ENCODE measurements at places on chromosomes 4 and X.

DNA sequence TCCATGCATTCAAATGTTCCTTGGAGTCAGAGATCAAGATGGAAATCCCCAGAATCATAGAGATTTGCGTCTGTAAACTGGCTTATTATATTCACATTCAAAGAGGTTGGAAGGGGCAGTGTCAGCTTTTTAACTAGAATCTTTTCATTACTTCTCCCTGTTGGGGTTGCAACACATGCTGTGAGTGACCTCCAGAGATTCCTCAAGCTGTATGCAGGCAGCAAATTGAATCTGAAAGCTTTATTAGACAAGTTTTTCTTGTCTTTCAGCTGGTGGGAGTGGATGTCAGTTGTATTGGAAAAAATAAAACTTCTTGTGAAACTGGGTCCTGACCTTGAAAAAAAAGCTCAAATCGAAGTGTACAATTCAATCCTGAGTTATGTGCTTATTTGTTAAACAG is 736.5 kb upstream of the FTHL17 start:
- no peak for DNase-seq

- no peak for DNase-seq
Measured at GRCh38 chr4:132312521-132312920, 836.6 kb upstream of the PCDH10 start.

DNA sequence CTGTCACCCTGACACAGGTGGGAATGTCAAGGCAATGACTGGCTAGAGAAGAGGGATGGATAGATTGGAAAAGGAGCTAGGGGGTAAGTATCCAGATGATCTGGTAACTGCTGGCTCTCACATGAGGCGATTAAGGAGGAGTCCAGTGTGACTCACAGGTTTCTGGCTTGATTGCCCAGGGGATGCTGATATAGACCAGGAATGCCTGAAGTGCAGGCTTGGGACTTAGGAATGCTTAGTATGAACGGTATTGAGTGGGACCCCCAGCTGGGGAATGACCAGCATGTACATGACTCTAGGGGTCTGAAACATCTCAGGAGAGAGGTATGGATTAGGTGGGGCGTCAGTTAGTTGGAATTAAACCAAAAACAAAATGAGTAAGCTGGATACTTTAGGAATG is 65.8 kb upstream of the PRPS1 start:
- no peak for DNase-seq

DNA sequence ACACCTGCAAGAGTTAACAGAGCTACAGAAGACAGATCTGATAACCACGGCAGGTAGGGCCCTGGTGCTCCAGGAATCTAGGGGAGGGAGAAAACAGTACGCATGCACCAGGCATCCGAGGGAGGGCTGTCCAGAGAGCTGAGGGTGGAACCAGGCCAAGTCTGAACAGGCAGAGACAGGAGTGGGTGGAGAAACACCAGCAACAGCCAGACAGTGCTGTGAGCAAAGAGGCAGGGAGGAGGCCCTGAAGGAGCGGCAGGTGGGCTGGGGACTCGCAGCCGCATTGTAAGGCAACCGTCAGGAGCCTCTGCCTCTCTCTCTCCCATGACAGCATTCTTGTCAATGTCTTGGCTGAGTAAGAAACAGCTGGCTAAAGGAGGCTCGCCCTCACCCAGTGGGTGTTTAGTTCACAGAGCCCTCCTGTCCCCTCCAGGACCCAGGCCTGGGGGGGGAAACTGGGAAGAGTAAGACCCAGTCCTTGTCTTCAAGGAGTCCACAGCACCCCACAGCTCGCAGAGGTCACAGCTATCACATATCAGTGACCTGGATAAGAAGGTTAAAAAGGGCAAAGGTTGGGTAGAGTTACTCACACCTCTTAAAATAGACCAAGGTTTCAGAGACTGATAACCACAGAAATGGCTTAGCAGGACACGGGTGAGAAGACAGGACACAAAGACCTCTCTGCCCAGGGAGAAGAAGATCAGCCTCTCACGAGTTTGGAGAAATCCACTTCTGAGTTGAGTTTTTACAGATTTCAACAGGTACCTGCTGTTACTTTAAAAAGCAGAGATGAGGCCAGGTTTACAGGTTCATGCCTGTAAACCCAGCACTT is 10.5 kb downstream of the ACSL1 start:
- DNase-seq = peak; percentile 85

DNA sequence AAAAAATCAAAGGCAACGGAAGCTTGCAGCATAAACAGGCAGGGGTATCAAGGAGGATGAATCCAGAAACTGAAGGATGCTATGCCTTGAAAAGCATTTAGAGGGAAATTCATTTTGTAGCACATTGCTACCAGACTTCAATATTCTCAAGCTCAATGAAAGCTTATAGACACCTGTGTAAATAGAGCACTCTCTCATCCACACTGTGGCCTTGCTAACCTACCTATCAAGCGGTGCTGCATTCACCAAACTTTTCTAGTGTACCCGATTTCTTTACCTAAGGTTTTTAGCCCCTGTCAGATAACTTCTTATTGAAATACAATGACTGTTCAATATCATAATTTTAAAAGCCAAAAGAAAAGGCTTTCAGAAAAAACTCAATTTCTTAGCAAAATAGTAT is 20.2 kb upstream of the HSD17B13 start:
- DNase-seq = no peak

GRCh38 chr4:54482529-54483200 is 175.1 kb upstream of the KIT start:
- DNase-seq = no peak

GRCh38 chr4:8267077-8267476 is 2.5 kb upstream of the HTRA3 start:
- DNase-seq = peak; percentile 9

DNA sequence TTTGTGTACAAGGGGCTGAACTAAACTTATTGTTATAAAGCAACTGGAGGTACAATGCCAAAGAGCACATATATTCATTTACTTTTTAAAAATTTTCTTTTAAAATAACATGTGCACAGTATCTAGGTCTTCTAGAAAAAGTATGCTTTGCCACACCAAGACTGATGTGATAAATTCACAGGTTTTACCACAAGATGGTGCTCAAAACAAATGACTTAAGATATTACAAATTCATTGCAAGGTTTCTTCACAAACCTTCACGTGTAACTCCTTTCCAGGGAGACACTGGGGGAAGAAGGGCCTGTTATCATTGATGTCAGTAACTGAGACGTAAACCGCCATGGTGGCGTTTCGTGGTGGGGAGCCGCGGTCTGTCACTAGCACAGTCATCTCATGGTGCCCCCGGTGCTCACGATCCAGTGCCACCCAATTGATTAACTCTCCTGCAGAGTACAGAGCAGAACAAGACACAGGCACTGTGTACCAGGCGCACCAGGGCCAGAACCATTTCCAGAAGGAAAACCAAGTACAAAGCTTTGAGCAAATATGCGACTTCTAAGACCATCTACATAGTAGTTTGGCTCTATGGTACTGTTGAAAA is 162.2 kb downstream of the DCHS2 start:
- DNase-seq = no peak

DNA sequence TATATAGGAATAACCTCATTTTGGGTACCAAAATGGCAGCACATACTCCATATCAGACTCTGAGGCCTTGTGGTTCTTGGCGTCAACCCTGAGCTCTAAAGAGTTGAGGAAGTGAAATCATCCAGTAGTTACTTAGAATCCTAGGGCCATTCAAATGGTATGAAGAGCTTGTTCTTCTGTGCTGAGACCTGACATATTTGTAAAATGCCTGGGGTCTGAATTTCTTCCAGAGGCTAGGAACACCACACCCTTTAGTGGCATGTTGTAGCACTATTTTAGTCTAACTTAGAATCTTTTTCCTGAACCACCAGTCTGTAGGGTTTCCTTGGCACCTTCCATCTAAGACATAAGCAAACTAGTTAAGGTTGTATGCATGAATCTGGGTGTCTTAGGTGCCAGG is 18.1 kb upstream of the GDPD2 start:
- DNase-seq = no peak

- DNase-seq = no peak
Measured at GRCh38 chrX:133005042-133005441, 46.6 kb upstream of the HS6ST2 start.

GRCh38 chrX:50442426-50443116 is 28.1 kb downstream of the DGKK start:
- DNase-seq = no peak

DNA sequence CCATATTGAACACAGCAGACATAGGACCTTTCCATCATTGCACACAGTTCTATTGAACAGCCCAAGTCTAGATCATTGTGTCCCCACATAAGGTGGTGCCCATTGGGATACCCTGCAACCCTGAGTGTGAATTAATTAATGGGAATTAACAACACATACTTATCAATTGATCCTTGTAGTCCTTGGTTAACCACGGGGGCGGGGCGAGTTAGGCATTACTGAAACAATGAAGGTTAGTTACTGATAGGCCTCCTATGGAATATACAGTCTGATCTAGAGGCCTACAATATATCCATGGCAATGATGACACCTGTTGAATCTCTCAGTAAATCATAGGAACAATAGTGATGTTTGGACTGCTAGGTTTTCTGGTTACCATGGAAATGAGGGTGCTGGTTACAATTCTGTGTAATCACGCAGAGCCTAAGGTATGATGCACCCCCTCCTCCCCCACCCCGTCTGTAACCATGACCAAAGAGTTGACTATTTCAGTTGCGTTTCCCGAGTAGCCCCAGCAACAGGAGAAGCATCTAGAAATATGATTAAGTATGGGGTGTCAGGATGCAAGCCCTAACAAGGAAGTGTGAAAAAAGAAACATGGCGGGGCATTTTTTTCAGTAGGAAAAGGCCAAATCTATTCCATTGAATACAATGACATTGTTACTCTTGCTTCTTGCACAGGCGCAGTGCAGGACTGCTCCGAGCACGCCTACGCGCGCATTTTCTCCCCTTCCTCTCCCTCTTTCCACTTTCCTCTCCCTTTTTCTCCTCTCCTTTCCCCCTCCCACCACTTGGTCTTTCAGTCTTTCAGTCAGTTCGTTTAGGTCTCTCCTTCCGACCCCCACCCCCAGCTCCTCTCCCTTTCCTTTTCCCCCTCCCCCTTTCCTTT is 677 bp upstream of the NONO start:
- peak; percentile 10 for DNase-seq
